ENCODE measurements at places on chromosomes 5 and 9.
A peak's percentile ranks its signal among the peaks of the same experiment; 100 is the strongest.

GRCh38 chr5:104400941-104401340, 838.4 kb upstream of the NUDT12 start:
- no peak for DNase-seq

DNA sequence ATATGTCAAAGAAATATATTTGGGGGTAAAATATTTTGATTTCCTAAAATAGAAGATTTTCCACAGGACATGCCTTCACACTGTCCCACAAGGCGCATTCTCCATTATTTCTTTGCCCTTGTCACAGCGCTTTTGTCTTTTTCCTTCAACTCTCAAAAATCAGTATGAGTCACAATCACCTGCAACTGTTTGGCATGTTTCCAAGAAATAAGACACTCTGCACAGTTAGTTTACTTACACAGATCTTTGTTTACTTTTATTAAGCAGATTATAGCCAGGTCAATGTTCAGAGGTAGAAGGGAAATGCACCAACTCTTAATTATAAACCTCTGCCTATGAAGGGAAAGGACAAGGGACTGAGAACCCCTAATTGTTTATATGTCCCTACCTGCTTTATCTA, 9.5 kb downstream of the CEMIP2 start:
- no peak for DNase-seq

DNA sequence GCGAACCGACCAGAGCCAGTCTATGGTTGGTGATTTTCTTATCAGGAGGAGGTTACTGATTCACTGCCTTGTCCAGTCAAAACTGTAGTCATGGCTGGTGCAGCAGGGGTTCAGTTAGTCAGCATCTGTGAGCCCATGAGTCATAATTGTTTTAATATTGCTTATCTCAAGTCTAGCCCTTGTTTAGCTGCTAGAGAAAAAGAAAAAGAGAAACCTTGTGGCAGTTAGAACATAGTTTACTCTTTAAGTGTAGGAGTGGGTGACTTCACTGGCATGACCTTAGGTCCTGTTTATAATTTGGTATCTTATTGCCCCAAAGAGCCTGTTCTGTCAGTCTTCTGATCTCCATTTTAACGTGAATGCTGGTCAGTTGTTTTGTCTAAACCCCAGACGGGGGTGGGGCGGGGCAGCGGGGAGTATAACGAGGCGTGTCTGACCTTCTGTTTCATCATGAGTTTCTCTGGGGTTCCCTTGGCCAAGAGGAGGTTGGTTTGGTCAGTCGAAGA, 76.9 kb upstream of the NFIL3 start:
- no peak for DNase-seq

DNA sequence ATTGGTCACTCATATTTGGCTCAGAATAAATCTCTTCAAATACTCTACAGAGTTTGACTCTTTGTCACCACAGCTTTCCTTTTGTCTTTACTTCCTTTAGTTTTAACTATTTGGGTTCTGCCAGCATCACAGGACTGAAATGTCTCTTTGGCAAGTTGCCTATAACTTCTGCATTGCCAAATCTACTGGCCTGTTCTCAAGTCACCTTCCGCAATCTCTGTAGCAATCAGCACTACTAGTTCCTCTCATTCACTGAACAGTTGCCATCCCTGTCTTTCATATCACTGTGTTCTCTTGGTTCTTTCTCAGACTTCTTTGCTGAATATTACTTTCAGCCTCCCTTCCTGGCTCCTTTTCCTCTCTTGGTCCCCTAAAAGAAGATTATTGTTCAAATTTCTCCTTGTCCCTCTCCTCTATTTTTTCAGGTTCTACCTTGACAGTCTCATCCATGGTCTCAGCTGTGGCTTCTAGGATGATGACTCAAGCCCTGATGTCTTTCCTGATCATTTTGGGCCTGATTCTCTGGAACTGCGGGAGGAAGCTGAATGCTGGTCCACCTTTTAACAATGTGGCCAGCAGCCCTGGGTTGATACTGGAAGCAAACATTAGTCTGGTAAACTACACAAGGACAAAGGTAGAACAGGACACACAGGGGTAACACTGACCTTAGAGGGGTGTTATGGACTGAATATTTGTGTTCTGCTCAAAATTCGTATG, 44.0 kb upstream of the LIFR start:
- no peak for DNase-seq

GRCh38 chr5:9033524-9033923, 512.4 kb downstream of the SEMA5A start:
- DNase-seq = no peak

- DNase-seq = no peak
Observed at GRCh38 chr9:134935701-134936345, 18.1 kb upstream of the FCN1 start.

DNA sequence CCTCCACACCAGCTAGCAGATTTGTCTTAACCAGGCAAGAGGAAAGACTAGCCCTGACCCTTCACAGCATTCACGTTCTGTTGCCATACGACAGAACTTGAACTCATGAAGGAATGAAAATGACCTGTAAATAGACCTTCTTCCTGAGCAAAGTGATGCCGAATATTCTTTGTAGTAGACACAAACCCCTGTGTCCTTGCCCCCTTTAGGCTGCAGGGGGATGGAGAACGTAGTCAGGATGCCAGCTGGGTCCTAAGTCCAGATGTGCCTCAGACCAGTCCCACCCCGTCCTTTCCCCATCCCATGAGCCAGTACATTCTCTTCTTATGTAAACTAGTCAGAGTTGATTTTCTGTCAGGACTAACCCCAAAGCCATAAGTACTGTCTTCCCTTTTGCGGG, 104.2 kb upstream of the SAP30L start:
- no peak for DNase-seq

GRCh38 chr5:97125125-97125683, 17.2 kb downstream of the LIX1 start:
- DNase-seq = no peak

- DNase-seq = no peak
Observed at GRCh38 chr5:108743319-108743718, 4.4 kb upstream of the FER start.

DNA sequence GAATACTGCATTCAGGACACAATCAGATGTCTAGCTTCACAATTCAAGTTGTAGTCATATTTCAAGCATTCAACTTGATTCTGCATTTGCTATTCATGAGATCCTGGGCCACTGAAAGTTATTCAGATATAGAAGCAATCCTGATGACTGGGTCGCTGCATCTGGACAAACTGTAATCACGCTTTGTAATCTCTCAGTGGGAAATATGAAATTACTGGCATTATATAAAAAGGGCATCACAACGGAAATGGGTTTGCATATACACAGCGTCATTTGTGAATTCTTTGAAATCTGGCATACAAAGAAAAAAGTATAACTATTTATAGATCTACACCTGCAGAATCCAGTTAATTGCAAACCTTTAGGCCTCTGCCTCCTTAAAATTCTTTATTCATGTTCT, 102.2 kb downstream of the PARP8 start:
- no peak for DNase-seq

DNA sequence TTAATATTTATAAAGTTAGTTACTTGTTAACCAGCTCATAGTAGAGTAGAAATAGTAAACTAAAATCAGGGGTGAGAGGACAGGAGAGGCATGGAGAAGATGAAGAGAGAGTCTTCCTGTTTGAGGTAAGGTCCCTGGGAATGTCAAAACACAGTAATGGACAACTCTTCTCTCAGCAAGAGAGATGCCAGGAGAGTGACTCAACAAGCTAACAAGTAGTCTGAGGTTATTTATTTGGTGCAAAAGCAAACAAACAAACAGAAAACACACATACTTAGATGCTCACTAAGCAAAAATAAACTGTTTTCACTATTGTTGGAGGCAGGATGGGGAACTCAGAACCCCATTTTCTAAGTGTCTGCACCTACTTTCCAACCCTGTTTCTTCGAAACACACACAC, 333.2 kb upstream of the RFX3 start:
- no peak for DNase-seq

DNA sequence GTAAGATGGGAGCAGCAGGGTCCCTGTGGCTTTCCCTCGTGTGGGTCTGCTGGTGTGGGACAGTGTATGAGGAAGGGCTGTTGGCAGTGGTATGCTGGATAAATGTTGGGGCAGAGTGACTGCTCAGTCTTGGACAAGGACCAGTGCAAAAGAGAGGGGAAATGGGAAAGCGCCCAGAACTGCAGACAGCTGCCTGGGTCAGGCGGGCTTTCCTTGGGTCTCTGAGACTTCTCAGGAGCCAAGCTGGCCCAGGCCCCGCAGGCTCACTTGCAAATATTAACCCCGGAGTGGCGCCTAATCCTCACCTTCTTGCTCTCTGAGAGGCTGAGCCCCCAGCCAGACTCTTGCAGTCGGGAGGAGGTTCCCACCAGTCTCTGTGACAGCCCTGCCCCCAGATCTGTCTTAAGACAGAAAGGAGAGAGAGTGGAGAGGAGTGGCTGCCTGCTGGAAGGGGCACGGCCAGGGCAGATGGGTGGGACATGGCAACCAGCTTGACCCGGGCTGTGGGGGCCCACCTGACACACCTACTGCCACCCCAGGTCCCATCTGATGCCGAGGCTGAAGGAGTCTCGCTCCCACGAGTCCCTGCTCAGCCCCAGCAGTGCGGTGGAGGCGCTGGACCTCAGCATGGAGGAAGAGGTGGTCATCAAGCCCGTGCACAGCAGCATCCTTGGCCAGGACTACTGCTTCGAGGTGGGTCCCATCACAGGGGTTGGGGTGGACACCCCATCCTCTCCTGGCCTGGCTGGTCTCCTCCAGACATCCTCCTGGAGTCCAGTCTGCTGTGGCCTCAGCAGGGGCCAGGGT, 105.2 kb downstream of the DAB2IP start:
- DNase-seq = no peak

DNA sequence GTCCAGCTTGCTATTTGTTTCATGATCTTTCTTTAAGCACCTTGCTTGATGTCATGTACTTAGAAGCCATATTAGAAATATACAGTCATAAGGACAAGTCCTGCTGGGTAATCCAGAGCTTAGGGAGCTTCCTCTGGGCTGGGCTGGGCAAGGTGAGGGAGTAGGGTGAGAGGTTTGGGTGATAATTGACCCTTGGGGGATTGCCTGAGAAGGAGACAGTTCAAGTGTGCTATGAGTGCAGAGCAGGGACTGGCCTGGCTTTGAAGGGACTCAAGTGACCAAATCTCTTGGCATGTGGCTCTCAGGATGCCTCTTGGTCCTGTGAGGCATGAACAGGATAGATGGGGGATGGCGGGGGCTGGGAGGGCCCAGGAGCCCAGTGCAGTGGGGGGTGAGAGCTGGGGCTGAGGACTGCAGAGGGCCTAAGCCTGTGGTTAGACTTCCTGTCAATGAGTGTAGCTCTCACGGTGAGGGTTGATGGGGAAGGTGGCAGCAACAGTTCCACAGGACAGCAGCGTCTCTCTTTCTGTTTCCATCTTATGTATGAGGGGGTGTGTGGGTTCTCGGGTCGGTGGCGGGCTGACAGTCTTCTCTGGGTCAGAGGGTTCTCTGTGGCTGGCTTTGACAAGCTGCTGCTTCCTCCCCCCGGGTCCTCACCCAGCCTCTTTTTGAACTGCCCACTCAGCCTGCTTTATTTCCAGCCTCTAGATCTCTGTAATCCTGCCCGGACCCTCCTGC, 53.5 kb downstream of the RGS3 start:
- no peak for DNase-seq

- no peak for DNase-seq
Observed at GRCh38 chr9:5186416-5187169, 1.2 kb upstream of the INSL6 start.

GRCh38 chr9:133792721-133793470, 54.7 kb upstream of the SARDH start:
- DNase-seq = peak; percentile 29

DNA sequence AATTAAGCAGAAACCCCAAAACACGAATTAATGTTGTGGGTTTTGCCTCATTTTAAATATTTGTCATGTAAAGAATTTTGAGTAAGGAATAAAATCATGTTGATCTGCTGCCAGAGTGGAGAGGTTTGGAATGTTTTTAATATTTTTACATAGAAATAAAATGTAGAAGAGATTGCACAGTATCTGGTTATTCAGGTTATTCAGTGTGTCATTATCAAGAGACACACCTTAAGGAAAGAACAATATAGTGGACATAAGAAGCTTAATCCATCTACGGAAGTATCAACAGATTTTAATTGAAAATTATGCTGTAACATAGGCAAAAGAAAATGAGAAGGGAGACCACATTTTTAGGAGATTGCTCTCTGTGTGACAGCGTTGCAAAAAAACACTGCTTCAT, 410.4 kb downstream of the MED10 start:
- DNase-seq = no peak

DNA sequence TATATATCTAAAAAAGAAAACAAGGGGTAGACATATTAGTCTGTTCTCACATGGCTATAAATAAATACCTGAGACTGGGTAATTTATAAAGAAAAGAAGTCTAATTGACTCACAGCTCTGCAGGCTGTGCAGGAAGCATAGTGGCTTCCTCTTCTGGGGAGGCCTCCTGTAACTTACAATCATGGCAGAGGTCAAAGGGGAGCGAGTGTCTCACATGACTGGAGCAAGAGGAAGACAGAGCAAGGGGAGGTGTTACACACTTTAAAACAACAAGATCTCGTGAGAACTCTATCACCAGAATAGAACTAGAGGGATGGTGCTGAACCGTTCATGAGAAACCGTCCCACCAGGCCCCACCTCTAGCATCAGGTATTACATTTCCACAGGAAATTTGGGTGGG, 616.8 kb downstream of the TLE4 start:
- no peak for DNase-seq

DNA sequence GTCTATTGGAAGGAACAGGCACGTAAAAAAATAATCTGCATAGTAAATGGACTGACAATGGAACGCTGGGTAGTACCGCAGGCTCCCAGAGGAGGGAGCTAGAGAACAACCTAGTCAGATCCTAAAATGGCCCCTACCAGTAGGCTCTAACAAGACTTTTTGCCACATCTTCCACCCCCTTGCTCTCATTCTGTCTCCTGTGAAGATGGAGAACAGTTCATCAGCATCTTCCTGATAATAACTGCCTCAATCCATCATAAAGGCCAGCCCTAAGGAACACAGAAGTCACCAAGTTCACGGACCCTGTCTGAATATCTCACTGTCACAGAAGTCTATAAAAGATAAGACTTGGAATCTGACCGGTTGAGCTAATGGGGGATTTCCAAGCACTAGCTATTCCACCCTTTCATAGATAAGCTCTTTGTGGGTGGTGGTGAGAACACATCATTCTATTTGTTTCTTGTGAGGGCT, 133.4 kb downstream of the SLC1A3 start:
- peak; percentile 3 for DNase-seq

DNA sequence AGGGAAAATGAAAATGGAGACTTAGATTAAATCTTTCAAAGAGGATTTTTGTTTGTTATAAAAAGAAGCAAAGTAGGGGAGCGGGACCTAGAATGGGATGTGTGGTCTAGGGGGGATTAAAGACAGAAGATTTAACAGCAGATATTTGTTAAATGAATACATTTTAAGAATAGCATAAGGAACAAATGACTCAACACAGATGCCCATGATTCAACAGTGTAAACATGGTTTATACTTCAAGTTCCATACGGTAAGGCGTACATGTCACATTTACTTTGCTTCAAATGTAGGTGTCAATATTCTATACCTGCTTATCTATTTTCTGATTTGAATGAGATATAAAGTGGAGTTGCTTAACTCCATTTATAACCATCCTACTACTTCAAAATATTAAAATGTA, 1.5 kb downstream of the TICAM2 start:
- no peak for DNase-seq

GRCh38 chr5:175489693-175490443, 11.5 kb downstream of the SFXN1 start:
- DNase-seq = no peak

- DNase-seq = no peak
Observed at GRCh38 chr5:101346447-101346846, 443.4 kb upstream of the ST8SIA4 start.
